ENCODE measurements at places on chromosomes 16 and 17.

DNA sequence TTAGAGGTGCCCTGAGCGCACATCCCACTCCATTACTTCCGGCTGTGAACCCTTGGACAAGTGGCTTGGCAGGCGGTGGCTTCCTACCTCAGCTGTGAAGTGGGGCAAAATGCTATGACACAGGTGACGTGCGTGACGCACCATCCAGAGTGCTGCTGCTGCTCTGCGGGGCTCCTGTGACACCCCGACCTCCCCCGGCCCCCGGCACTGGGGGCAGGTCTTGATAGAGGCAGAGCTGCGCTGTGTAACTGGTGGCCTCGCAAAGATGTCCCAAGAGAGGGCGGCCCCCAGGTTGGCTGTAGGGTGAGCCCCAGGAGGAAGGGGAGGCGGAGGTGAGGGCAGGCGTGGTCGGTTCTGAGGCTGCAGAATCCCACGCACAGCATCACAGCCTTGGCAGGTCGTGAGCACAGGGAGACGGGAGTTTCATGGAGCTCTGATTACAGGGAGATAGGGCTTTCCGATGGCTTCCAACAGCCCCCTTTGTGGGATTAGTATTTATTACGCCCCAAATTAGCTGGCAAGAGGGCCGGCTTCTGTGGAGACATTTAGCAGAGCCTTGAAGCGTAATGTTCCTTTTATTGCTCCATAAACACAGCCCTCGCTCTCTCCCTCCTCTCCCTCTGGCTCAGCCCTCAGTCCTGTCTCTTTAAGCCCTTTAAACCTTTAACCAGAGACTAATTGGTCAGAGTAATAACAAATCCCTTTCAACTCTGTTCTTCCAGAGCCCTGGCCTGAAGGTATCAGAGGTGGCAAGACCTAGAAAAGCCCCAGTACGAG lies 328.1 kb downstream of the C16orf95 start:
- no peak for DNase-seq

DNA sequence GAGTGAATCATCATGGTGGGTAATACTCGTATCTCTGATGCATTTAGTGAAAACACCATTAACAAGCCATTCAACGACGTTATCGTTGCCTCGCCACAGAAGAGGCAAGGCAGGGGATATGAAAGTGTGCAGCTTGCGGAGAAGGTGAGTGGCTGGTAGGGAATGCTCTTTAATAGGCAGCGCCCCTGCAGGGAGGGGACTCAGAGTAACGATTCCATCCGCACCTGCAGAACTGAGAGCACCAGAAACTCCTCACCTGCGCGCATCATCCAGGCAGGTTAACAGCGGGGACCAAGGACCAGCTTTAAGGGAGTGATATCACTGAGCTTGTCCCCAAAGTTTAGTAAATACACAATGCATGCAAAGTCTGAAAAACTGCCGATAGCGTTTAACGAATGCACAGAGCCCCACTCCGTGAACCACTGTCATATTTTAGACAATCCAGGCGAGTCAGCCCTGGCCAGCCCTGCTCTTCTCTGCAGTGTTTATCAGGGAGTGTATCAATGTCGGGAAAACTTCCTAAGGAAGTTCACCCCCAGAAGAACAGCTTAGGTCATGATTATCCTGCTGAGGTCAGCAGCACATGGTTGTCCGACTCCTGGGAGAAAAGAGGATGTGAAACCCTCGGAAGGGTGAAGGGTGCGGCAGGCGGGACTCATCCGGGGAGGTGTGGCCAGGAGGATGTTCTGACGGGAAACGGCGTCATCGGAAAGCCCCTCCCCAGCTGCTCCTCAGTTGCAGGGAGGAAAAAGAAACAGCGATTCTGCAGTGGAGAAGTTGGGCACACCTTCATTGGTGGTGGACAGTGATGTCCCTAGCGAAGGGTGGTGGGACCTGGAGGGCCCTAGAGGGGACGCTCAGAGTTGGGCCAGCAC lies 68.5 kb upstream of the DNAH17 start:
- peak; percentile 25 for DNase-seq

DNA sequence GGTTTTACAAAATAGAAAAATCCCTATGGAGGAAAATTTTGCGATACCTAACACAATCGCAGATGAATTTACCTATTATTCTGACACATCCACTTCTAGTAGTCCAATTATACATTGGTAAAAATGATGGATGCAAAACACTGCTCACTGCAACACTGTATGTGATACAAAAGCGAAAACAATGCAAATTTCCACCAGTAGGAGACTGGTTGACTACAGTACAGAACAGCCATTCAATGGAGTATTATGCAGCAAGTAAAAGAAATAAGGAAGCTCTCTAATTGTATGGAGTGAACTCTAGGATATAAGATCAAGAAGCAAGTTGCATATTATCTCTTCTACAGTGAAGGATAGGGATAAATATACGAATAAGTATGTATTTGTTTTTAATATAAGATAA lies 48.5 kb downstream of the SETD6 start:
- DNase-seq: no peak

DNA sequence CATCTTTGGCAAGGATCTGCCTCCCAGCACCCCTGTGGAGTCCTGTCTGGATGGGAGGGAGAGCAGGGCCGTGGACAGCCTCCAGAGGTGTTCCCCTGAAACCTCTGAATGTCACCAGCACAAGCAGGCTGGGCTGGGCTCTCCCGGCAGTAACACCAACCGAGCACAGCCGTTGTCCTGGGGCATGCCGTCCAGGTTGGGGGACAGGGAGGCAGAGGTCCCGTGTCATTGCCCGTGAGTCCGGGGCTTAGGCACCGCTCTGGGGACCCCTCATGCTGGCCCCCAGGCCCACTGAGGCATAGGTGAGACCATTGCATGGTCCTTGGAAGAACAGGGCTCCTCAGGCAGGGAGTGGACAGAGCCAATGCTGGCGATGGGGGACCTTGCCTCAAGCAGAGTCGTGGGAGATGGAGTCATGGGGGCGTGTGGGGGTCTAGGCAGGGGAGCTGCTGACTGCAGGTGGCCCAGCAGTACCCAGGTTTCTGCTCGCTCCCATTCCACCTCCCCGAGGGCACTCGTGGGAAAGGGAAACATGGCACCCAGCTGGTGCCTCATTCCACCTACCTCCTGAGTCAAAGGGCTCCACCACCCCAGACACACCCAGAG lies 17.5 kb downstream of the ENDOV start:
- no peak for DNase-seq
